ENCODE measurements at places on chromosomes 1 and 21.
A peak's percentile ranks its signal among the peaks of the same experiment; 100 is the strongest.

DNA sequence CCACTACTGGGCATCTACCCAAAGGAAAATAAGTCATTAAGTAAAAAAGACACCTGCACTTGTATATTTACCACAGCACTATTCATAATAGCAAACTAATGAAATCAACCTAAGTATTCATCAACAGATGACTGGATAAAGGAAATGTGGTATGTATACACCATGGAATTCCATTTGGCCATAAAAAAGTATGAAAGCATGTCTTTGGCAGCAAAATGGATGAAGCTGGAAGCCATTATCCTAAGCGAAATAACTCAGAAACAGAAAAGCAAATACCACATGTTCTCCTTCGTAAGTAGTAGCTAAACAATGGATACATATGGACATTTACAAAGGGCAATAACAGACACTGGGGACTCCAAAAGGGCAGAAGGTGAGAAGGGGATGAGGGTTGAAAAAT is 485.7 kb upstream of the BRINP3 start:
- DNase-seq: no peak

DNA sequence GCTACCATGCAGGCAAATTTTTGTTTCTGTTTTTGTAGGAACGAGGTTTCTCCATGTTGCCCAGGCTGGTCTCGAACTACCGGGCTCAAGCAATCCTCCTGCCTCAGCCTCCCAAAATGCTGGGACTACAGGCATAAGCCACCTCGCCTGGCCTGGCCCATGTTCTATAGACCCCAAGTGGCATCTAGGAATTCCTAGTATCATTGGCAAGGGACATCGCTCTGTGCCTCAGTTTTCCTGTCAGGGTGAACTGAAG is 14.5 kb downstream of the NES start:
- DNase-seq: no peak

DNA sequence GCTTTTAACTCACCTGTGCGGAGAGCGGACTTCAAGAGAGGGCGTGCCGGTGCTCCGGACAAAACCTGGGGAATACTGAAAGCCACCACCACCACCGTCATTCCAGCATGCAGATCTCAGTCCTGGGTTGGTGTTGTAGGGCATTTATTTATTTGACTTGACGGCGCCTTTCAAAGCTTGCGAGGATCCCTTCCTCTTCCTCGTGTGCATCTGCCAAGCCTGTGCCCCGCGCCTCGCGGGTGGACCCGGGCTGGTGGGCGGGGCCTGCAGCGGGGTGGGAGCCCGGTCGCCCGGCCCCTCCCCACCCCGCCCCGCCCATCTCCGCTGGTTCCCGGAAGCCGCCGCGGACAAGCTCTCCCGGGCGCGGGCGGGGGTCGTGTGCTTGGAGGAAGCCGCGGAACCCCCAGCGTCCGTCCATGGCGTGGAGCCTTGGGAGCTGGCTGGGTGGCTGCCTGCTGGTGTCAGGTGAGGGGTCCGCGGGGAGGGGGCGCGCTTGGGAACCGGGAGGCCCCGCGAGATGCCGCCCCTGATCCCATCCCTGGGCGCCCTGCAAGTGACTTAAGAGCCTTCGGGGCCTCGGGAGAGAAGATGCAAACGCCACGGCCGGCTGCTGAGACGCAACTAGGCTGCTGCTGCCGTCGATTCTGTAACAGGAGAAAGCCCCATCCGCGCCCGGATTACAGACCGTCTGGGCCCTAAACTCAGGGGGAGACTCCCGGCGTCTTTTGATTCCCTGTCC is at the start of gene IL10RB:
Gene IL10RB, plus strand, starts transcription at position 318 of the 739 bp plus-strand sequence. Its CDS starts 99 bp downstream, at position 417.
- peak; percentile 62 for DNase-seq

- no peak for DNase-seq
Observed at GRCh38 chr1:154453161-154453560, 48.0 kb downstream of the IL6R start.

GRCh38 chr1:47395433-47395832 is 20.7 kb upstream of the FOXE3 start:
- no peak for DNase-seq

DNA sequence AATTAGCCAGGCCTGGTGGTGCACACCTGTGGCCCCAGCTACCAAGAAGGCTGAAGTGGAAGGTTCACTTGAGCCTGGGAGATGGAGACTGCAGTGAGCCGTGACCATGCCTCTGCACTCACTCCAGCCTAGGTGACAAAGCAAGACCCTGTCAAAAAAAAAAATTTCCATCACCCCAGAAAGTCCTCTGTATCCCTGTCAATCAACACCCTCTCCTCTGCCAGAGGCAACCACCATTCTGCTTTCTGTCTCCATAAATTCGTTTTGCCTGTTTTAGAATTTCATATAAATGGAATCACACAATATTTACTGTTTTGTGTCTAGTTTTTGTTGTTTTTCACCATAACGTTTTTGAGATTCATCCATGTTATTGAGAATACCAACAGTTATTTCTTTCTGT is 141.6 kb upstream of the SLC45A1 start:
- DNase-seq: no peak

DNA sequence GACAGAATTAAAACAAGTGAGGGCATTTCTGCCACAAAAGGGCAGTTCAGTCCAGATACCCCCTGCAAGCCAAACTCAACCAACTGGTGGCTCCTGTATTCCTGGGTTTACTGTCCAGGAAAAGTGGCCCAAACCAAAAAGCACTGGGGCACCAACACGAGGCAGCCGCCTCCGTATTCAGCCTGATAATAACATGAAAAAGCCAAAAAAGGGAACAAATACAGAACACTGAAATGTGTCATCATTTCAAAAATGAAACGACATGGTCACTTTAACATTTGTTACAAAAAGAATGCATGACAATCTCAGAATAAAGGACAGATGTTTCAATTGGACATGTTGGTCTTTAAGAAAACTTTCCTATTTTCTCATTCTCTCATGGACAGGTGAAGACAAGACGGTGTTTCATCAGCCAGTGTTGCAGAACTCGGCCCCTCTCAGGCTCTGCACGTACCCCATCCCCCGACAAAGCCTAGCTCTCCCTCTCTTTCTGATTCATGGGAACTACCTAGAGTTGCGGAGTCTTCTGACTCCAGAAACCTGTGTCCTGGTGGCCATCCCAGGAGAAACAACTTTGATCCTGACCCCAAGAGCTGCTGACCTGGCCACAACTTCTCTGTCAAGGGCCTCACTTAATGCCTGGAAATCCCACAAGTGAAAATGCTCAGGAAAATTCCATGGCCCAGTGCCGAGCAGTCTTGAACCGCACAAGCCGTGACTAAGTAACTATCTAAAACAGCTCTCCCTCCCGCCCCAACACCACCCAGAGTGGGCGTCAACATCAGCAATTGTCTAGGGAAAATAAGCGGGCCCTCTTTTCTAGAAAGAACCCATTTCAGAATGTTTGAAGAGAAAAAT is 27.1 kb downstream of the ZBTB17 start:
- DNase-seq: no peak

DNA sequence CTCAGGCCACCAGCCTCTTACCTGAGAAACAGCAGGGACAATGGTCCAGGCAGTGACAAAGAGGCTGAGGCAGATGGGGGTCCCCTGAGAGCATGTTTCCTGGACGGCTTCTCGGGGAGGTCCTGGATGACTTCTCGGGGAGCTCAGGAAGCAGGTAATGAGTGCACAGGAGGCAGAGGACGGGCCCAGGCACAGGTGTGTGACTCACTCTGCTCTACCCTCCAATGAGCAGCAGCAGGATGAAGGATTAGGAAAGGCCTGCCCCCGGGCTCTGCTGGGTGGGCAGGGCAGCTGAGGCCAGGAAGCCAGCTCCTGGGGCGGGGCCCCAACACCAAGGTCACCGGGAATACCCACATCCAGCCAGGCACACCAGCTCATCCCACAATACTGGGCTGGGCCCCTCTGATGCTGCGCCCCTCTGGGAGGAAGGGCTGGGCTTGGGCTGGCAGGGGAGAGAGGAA is 17.2 kb upstream of the PTAFR start:
- no peak for DNase-seq

DNA sequence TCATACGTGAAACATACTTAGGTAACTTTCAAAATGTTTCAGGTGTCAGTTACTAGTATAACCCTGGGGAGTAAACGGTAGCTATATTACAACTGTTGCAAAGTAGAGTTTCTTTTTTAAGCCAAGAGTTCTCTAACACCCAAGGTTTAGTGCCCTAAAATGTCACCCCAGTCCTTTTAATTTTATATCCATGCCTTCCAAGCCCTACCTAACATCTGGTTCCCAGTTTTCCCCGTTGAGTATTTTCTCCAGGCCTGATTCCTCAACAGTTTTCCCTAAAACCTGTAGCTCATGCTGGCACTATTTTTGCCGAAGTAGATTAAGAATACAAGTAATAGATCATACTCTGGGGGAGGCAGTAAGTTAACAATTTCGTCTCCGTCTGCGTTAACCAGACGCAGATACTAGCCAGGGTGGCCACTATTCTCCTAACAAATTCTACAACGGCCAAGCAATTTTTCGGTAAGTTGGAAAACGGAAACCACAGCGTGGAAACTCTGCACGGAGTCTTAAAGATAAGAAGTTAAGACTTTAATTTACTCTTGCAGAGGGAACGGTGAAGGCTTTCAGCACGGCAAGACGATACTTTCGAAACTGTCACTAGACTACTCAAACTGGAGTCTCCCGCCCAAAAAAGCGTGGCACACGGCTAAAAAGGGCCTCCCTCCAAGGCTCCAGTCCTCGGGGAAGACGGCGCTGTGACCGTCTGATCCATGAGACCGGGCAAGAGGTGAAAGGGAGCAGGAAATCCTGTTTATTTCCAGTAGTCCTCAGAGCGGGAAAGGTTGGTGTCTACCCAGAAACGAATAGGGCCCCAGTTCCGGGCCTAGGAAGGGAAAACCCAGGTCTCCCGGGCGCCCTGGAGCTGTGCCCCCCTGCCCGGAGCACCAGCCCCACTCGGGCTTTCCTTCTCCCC is 945 bp downstream of the SRSF4 start:
- no peak for DNase-seq

GRCh38 chr1:160116283-160117147 is 956 bp downstream of the ATP1A2 start:
- peak; percentile 66 for DNase-seq

- DNase-seq: no peak
Observed at GRCh38 chr1:20099533-20099932, 19.8 kb downstream of the PLA2G2D start.

GRCh38 chr1:119946724-119947123 is 50.4 kb upstream of the ADAM30 start:
- DNase-seq: no peak

DNA sequence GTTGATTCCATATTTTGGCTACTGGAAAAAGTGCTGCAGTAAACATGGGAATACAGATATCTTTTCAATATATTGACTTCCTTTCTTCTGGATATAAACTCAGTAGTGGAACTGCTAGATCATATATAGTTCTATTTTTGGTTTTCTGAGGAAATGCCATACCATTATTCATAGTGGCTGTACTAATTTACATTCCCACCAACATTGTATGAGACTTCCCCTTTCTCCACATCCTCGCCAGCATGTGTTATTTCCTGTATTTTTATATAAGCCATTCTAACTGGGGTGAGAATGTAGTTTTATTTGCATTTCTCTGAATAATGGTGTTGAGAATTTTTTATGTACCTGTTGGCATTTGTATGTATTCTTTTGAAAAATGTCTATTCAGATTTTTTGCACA is 385.2 kb downstream of the NUF2 start:
- no peak for DNase-seq

DNA sequence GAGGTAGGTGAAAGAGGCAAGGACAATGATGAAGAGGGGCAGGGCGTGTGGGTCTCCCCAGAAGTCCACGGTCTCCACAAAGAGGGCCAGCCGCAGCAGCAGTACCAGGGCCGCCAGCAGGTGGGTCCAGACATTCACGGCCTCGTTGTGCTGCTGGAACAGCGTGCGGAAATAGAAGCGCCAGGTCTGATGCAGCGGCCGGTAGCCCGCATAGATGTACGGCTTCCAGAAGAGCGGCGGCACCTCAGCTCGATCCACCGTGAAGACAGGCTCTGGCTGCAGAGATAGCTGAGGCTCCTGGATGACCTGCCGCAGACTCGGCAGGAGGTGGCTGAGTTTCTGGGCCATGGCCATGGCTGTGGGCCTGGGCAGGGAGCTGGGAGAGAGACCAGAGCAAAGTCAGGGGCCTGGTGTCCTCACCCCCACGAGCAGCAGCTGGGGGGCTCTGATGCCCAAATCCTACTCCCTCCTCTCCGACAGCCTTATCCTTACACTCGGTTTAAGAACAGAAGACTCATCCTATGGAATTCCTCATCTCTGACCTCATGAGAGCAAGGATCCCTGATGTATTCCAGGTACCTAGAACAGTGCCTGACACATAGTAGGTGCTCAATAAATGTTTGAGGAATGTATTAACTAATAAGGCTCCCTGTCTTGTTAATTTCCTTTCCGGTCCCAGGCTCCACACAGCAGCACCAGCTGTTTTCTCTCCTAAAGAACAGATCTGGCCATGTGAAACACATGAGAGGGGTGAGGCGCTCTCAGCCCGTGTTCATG is 4.4 kb upstream of the AUNIP start:
- DNase-seq: no peak

- DNase-seq: no peak
Observed at GRCh38 chr1:208923456-208923855, 660.1 kb upstream of the CAMK1G start.

DNA sequence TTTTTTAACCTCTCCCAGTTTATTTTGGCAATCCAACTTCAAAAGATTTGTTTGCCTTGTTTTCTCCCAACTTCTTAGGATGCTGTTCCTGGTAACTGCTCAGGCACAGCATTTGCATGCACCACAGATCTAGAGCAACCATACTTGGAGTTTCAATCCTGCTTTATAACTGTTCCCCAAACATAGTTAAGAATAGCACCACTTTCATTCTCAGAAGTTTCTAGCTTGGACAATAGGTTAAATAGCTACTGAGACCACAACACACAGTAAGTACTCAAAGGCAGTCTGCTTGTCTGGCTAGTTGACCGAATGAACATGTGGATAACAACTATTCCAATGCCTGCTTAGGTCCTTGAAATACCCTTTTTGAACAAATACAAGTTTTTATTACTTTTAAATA is 76.8 kb downstream of the FOXJ3 start:
- DNase-seq: no peak

DNA sequence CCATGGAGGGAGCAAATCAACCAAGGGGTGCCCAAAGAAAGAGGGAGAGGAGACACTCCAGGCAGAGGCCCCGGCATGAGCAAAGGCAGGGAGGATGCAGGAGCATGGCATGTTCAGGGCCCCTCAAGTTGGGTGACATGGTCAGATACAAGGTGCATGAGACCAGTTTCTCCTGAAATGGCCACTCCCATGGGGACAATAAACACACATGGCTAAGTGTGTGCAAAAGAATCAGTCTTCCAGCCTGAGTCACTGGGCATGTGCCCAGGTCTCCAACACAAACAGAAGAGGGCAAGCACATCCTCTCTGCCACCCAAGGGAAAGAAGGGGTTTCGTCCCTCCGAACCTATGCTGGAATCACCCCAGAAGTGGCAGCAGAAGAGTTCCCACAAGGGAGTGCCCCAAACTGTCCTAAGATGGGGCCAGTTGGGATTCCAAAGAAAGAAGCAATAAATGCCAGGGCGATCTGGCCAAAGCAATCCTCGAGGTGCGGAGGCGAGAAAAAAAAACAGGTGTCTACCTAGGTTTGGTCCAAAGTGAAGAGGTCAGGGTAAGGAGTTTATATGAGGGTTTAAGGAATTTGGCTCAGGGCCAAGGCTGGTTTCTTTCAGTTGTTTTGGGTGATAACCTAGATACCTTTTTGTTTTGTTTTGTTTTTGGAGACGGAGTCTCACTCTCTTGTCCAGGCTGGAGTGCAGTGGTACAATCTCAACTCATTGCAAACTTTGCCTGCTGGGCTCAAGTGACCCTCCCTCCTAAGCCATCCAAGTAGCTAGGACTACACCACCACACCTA is 13.2 kb downstream of the CASP9 start:
- no peak for DNase-seq

Measured in cardiac muscle cell (in vitro differentiated cells and primary cell).